ENCODE measurements at places on chromosomes 3 and 15.

GRCh38 chr3:171801738-171802589, 8.3 kb downstream of the PLD1 start:
- no peak for DNase-seq

DNA sequence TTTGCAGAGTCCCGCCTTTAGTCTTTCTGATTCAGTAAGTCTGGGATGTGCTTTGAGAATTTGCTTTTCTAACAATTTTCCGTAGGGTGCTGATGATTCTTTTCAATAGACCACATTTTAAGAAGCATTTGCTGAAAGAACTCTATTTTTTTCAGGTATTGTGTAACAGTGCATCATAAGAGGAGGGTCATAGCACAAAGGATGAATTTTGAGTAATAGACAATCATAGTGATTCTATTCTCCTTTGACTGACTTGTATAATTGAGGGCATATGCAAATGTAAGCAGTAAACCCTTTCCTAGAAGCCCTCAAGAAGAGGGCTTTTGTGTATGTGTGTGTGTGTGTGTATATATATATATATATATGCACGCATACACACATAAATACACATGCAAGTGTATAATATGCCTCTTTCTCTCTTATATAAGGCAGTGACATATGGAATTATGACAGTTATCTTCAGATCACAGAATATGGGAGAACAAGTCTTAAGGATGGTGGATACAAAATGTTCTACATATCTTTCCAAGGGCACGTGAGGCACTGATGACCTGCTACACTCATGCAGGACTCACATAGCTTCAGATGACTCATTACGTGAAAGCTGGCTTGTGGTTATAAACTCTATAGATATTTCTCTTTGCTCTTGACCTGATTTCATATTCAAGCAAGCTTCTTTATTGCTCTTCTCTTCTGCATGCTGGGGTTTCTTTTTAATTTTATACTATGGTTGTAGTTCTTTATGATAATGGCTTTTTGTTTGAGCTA, 6.5 kb upstream of the PLSCR1 start:
- peak; percentile 9 for DNase-seq

DNA sequence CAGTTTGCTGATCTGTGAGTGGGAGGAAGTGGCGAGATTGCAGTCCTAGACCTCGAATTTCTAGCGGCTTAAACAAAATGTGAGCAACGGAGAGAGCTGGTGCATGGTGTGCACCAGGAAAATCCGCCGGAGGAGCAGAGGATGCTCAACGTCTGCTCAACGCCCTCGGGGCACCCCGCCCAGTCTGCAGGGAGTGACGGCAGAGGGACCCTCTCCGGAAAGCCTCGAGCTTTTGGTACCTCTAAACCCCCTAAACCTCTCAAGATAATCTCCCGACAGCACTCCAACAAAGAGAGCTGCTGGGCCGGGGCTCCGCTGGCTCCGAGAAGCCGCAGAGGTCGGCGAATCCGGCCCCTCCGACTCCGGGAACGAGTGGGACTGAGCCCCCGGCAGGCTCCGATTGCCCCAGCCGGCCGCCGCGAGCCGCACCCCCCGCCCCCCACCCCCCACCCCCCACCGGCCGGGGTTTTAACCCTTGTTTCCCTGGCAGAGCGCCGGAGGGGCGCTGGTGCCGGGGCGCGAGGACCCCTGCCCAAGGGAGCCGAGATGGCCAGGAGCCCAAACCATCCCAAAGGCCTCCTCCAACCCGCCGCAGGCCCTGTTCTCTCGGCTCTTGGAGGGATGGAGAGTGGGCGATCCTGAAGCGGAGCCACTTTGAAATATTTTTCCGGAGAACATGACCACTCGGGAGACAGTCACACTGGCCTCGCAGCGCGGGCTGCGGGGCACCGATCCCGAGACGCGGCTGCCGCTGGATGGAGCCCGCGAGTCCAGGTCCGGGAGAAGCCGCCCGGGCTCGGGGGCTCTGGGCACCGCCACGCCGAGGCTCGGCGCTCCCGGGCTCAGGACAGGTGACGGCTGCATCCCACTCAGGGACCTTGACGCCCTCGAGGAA, 1.5 kb downstream of the MEGF11 start:
- no peak for DNase-seq

DNA sequence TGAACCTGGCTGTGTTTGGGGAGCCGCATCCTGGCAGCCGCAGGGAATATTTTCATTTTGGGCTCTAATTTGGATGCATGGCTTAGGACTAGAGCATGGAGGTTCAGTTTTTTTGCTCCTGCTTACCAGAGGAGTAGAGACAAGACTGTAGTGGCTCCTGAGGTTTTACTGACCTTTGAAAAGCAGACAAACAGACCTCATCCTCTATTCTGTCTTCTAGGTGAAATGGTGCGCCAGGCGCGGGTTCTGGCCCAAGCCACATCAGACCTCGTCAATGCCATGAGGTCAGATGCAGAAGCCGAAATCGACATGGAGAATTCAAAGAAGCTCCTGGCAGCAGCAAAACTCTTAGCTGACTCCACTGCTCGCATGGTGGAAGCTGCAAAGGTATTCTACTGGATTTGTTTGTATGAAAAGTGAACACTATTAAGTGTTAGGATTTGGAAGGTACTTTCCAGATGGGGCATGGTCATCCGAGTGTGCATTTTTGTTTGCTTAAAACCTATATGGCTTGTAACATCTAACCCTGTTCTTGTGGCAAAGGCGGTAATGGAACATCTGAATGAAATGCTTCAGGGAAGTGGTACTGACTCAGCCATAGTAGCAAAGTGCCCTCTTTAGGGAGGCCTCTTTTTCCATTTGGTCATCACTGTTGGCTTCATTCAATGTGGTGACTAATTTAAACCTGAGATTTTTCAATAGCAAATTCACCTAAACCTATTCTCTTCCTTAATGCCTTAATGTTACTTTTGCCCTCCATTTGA, 330.7 kb upstream of the TPM1 start:
- peak; percentile 6 for DNase-seq

DNA sequence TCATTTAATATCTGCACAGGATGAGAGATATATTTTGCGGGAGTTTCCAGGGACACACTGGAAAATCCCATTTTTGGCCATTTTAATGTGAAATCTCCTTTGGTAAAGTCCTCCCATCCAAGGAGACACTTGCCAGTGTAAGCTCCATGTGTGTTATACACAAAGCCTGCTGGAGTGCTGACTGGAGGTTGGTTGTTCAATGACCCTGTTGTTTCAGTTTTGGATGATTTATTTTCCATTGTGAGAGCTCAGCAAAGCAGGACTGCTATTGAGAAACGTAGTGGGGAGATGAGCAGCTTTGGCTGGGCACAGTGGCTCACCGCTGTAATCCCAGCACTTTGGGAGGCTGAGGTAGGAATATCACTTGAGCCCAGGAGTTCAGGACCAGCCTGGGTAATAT, 127.7 kb downstream of the NUP210 start:
- DNase-seq = no peak

- peak; percentile 99 for DNase-seq
Measured at GRCh38 chr3:196942226-196942914, at the start of gene NCBP2. Gene NCBP2, minus strand, starts transcription at chr3:196942528. Its CDS starts 25 bp downstream, at chr3:196942503.

GRCh38 chr15:91866971-91867372, 13.5 kb downstream of the SLCO3A1 start:
- DNase-seq = no peak

- DNase-seq = peak; percentile 14
Measured at GRCh38 chr3:8324747-8325146, 176.9 kb upstream of the LMCD1 start.

GRCh38 chr3:117892431-117892841, 1142.2 kb downstream of the IGSF11 start:
- DNase-seq = no peak

GRCh38 chr3:166191411-166191810, 354.2 kb upstream of the BCHE start:
- no peak for DNase-seq

DNA sequence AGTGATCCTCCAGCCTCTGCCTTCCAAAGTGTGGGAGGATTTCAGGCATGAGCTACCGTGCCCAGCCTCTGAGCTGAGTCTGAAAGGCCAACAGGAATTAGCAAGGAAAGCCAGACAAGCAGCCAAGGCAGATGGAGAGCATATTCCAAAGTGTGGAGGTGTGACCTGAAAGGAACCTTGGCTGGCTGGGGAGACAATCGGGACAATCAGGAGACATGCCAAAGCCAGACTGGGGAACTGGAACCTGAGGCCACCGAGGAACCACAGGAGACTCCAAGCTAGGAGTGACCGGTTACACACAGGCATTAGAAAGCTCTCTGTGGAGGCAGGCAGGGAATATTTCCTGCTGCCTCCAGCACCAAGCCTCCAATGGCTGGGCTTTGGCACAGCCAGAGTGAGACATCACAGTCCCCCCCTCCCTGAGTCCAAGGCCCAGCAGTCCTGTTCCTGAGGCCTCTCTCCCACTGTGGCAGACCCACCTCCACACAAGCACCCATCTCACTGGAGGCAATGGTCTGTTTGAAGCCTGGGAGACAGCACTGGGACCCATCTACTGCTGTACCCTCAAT, 4.5 kb upstream of the C15orf39 start:
- no peak for DNase-seq

DNA sequence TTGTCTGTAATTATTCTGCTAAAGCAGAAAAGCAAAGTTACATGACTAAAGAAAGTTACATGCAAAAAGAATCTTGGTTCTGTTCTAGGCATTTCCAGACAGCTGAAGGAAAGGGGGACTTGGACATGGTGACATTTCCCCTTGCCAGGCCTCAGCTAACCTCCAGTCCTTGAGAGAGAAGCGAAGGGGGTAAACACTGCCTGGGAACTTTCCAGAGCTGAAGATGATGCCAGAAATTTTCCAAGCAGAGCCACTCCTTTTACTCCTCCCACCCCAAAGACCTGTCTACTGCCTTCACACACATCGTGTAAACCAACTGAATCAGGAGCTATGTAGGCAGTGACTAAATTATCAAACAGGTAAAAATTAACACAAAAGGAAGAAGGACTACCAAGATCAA, 5.4 kb downstream of the MEX3B start:
- no peak for DNase-seq

DNA sequence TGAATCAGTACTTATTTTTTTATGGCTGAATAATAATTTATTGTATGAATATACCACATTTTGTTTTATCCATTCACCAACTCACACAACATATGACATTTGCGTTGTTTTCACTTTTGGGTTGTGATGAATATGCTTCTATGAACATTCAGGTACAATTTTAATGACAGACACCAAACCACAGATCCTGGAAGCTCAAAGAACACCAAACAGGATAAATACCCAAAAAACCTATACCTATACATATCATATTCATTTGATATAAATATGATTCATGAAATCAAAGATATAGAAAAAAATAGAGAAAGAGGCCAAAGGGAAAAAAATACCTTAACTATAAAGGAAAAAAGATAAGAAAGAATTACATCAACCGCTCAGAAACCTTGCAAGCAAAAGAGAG, 35.8 kb downstream of the FAM240A start:
- no peak for DNase-seq

Data from stimulated activated CD4-positive, alpha-beta T cell treated with anti-CD3 and anti-CD28 coated beads, Interleukin-15, amount 100 ng/mL, for 48 hours (primary cell).